Hematopoietic multipotent progenitor cell treated with erythropoietin and hydrocortisone succinate and interleukin-3 and kit ligand, for 17 days (in vitro differentiated cells): ENCODE measurements at places on chromosomes 4 and X.

DNA sequence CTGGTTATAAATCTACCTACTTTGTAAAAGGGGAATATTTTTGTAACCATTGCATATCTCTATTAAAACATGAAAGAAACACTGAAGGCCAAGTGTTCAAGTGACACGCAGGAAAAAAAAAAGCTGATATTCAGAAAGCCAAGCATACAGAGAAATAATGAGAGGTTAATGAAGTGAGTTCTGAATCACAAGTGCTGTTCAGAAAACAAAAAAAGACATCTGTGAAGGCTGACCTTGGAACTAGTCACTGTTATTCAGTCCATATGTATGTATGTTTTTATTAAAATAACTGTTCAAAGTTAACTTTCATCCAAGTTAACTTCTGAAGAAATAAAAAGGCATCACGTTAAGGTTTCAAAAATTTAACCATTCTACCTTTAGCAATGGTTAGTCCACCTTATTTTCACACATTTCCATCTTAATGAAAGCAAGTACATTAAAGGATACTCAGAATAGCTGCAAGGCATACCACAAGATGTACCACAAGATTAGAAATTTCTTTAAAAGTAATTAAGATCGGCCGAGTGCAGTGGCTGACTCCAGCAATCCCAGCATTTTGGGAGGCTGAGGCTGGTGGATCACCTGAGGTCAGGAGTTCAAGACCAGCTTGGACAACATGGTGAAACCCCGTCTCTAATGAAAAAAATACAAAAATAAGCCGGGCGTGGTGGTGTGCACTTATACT is 31.4 kb downstream of the SH3RF1 start:
- DNase-seq = no peak

GRCh38 chr4:187171706-187172339 is 448.2 kb upstream of the FAT1 start:
- no peak for DNase-seq

GRCh38 chr4:144831971-144832370 is 186.0 kb downstream of the HHIP start:
- no peak for DNase-seq

GRCh38 chr4:113548303-113548702 is 213.2 kb downstream of the CAMK2D start:
- DNase-seq = no peak

DNA sequence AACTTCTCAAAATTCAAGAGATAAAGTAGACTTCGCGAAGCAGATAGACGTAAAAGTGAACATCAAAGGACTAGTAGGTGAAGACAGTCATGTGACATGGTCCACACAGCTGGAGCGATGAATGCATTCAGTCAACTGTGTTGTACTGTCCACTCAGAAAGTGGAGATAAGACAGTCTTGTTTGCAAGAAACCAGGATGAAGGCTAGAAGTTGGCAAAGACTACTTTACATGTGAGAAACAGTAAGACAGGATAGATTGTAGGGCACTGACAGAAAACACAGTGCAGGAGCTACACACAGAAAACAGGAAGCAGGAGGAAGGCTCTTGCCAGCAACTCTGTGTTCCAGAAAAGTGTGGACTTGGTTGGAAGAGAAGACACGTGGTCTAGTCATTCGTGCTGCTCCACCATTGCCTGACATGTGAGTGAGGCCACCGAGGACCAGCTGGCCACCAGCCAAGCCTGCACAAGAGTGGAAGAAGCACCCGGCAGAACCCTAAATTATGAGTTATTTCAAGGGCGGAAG is 78.9 kb downstream of the FAT1 start:
- no peak for DNase-seq

DNA sequence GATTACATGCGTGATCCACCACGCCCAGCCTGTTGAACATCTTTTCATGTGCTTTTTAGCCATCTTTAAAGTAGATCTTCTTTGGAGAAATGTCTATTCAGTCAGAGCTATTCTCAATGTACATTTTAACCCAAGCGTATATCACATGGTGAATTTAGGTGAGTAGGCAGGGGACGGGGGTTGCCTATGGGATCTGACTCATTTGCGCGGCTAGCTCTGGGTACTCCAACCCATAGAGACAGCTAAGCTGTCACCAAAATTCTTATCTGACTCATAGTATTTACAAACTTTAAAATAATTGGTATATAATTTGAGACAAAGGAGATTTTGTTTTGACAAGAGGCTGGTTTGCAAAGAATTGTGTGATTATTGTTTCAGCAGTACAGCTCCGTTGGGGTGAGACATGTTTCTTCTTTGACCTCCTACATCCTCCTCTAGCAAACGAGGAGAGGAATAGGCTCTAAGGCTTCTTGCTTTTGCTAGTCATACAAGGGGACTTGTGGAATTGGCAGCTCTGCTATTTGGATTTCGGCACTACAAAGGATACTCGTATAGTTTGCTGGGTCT is 12.0 kb downstream of the NSDHL start:
- DNase-seq = no peak
